Endothelial cell (in vitro differentiated cells): ENCODE measurements at places on chromosomes 11 and 22. TPM values are rescaled to one million over a fixed set of nuclear protein-coding genes. Genes with fewer than 3 reads are reported as not detected.

- peaks cover 4% of the 10 kb centered on the region for H3K36me3 ChIP-seq
- peaks cover 8% of the 10 kb centered on the region for H3K4me1 ChIP-seq
- H3K4me3 ChIP-seq, result no peak overlapping the region
- DNase-seq, result no peak
Observed at GRCh38 chr11:78110351-78110750, 29.1 kb downstream of the ALG8 start.

LRRN4CL gene
- 0.44 TPM for total RNA-seq

GRCh38 chr11:125429174-125429707 is 66.8 kb downstream of the FEZ1 start:
- H3K27ac ChIP-seq, result no peak overlapping the region
- H3K36me3 ChIP-seq, result peaks cover 31% of the 10 kb centered on the region
- peaks cover 28% of the 10 kb centered on the region for H3K4me1 ChIP-seq
- DNase-seq, result peak; percentile 74
- no peak overlapping the region for H3K4me3 ChIP-seq

GRCh38 chr11:64461081-64461480 is 102.1 kb downstream of the RPS6KA4 start:
- no peak overlapping the region for H3K4me3 ChIP-seq
- DNase-seq, result no peak
- H3K27me3 ChIP-seq, result peaks cover 6% of the 10 kb centered on the region
- H3K27ac ChIP-seq, result no peak overlapping the region
- no peaks in the 10 kb centered on the region for H3K4me1 ChIP-seq

GRCh38 chr11:44955015-44955738 is 4.5 kb upstream of the TP53I11 start:
- H3K27me3 ChIP-seq, result peaks cover 11% of the 10 kb centered on the region
- H3K4me1 ChIP-seq, result peaks cover 41% of the 10 kb centered on the region
- H3K27ac ChIP-seq, result peak overlapping the region; percentile 79
- H3K36me3 ChIP-seq, result no peaks in the 10 kb centered on the region
- DNase-seq, result peak; percentile 71
- peak overlapping the region; percentile 29 for H3K4me3 ChIP-seq

GRCh38 chr11:14045417-14045816 is 82.9 kb downstream of the SPON1 start:
- no peaks in the 10 kb centered on the region for H3K27me3 ChIP-seq
- no peaks in the 10 kb centered on the region for H3K4me1 ChIP-seq
- H3K4me3 ChIP-seq, result no peak overlapping the region
- peaks cover 24% of the 10 kb centered on the region for H3K36me3 ChIP-seq
- no peak overlapping the region for H3K27ac ChIP-seq
- DNase-seq, result no peak

GRCh38 chr22:20749453-20749852 is 24.5 kb upstream of the SERPIND1 start:
- peaks cover 4% of the 10 kb centered on the region for H3K27me3 ChIP-seq
- no peak for DNase-seq
- no peaks in the 10 kb centered on the region for H3K4me1 ChIP-seq

ARHGAP42 gene
- 19.1 TPM for total RNA-seq

DNA sequence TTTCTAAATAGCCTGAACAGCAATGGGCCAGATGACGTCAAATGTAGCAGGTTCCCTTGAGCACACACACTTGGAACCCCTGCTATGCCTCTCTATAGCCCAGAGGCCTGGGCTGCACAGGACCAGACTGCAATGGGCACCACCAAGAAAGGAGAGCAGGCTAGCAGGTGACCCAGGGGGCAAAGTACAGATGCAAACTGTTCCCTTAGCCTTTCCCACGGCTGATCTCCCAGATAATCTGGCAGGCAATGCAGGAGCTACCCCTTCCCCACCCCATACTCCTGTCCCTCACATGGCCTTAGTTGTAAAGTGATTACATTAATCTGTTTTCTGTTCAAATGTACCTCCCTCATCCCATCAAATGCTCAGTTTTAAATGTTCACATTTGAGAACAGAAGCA is 41.3 kb downstream of the SMCO4 start:
- H3K4me1 ChIP-seq, result peaks cover 11% of the 10 kb centered on the region
- no peak overlapping the region for H3K4me3 ChIP-seq
- no peaks in the 10 kb centered on the region for H3K27me3 ChIP-seq
- no peaks in the 10 kb centered on the region for H3K36me3 ChIP-seq
- H3K27ac ChIP-seq, result no peak overlapping the region

DNA sequence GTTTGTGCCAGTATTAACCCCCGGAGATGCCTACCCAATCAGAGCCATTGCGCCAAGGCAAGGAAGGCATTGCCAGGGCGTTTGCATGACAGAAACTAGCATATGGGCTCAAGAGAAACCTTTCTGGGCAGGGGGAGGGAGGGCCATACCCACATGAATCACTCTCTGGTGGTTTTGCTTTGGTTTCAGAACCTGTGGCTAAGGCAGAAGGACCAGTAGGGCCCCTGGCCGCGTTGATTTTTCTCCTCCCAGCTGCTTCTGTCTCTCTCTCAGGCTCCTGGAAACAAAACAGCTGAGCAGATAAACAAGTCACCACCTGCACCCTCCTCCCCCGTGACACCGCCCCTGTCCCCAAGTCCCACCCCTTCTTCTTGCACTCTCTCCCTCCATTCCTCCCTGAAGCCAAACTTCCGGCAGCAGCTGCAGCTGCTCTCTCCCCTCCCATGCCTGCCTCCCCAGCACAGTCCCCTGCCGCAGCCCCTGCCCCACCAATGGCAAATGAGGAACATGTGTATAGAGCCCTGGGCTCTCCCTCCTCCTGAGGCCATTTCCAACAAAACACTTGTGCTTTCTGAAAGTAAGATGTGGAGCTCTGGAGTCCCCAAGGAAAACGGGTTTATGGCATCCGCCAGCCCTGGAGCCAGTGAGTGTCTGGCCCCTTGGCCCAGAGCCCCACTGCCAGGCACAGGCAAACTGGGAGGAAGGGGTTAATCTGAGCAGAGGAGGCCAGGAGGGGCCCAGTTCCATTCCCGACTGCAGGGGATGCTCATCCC is 39.0 kb upstream of the ADA2 start:
- peaks cover 1% of the 10 kb centered on the region for H3K27me3 ChIP-seq
- H3K36me3 ChIP-seq, result no peaks in the 10 kb centered on the region
- H3K4me1 ChIP-seq, result peaks cover 26% of the 10 kb centered on the region
- no peak for DNase-seq

- no peak for DNase-seq
- H3K4me3 ChIP-seq, result no peak overlapping the region
- H3K27me3 ChIP-seq, result peaks cover 4% of the 10 kb centered on the region
Observed at GRCh38 chr22:38935023-38935422, 22.4 kb upstream of the APOBEC3A start.

- H3K27ac ChIP-seq, result no peak overlapping the region
- H3K4me3 ChIP-seq, result no peak overlapping the region
- H3K36me3 ChIP-seq, result no peaks in the 10 kb centered on the region
- no peaks in the 10 kb centered on the region for H3K27me3 ChIP-seq
- H3K4me1 ChIP-seq, result peaks cover 7% of the 10 kb centered on the region
- DNase-seq, result no peak
Observed at GRCh38 chr11:4044976-4045646, 49.5 kb upstream of the RRM1 start.

RIN1 gene
- total RNA-seq, result 4.8 TPM

DNA sequence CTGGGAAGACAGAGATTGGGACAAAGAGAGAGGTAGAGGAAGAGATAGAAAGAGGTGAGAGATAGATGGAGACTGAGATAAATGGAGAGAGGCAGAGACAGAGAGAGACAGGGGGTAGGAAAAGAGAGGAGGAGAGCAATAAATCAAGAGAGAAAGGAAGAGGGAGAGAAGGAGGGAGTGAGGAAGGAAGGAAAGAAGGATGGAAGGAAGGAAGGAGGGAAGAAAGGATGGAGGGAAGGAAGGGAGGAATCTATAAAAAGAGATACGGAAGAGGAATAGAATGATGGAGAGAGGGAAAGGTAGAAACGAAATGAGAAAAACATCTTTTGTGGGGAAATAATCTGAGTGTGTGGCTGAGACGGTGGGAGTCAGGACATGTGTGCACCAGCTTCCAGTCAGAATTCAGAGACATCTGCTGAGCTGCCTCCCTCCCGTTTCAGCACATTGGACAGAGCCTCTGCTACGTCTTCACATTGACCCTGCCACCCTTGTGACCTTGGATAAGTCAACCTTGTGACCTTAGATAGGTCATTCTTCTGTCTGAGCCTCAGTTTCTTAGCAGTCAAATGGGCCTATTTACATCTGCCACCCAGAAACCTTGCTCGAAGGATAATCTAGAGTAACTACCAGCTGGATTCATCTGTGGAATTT is 417.8 kb downstream of the MIAT start:
- H3K4me1 ChIP-seq, result peaks cover 2% of the 10 kb centered on the region
- H3K4me3 ChIP-seq, result no peak overlapping the region
- H3K27me3 ChIP-seq, result peaks cover 4% of the 10 kb centered on the region
- H3K36me3 ChIP-seq, result no peaks in the 10 kb centered on the region

GRCh38 chr22:44464000-44464399 is 34.0 kb downstream of the RTL6 start:
- peaks cover 4% of the 10 kb centered on the region for H3K4me1 ChIP-seq
- H3K27me3 ChIP-seq, result peaks cover 1% of the 10 kb centered on the region
- no peak for DNase-seq
- no peaks in the 10 kb centered on the region for H3K36me3 ChIP-seq
- H3K4me3 ChIP-seq, result no peak overlapping the region

- H3K36me3 ChIP-seq, result peaks cover 41% of the 10 kb centered on the region
- no peaks in the 10 kb centered on the region for H3K4me1 ChIP-seq
- peaks cover 1% of the 10 kb centered on the region for H3K27me3 ChIP-seq
- peak overlapping the region; percentile 57 for H3K27ac ChIP-seq
- no peak overlapping the region for H3K4me3 ChIP-seq
Observed at GRCh38 chr11:13384908-13385640, 77.9 kb downstream of the BTBD10 start.

DEFB131B gene
- total RNA-seq, result not detected

GRCh38 chr11:67437082-67437808 is at the start of gene PTPRCAP:
Gene PTPRCAP, minus strand, starts transcription at chr11:67437682. Its CDS starts 63 bp downstream, at chr11:67437619.
- DNase-seq, result no peak
- H3K27me3 ChIP-seq, result peaks cover 29% of the 10 kb centered on the region
- peak within 1 kb of the TSS; percentile 72 for H3K4me3 ChIP-seq
- peaks cover 15% of the 10 kb centered on the region for H3K36me3 ChIP-seq

DNA sequence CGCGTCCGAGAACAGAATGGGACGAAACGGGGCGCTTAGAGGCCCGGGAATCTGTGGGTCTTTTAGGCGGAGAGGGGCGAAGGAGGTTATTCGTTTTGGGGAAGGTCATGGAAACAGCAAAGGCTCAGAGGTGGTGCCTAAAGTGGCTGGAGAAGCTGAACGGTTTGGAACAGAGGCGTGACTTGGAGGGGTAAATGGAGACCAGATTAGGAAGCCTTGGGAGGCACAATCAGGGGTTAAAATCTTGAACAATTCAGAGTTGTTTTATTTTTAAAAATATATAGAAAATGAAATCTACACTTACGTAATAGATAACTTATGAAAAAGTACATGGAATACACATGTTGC is 247 bp upstream of the PLAAT5 start:
- no peak overlapping the region for H3K27ac ChIP-seq
- peak overlapping the region; percentile 90 for H3K4me3 ChIP-seq
- peaks cover 3% of the 10 kb centered on the region for H3K27me3 ChIP-seq

- H3K4me1 ChIP-seq, result peaks cover 3% of the 10 kb centered on the region
- no peak overlapping the region for H3K4me3 ChIP-seq
- no peaks in the 10 kb centered on the region for H3K36me3 ChIP-seq
- DNase-seq, result no peak
- H3K27ac ChIP-seq, result no peak overlapping the region
Observed at GRCh38 chr11:2574043-2574552, 125.7 kb downstream of the KCNQ1OT1 start.

DNA sequence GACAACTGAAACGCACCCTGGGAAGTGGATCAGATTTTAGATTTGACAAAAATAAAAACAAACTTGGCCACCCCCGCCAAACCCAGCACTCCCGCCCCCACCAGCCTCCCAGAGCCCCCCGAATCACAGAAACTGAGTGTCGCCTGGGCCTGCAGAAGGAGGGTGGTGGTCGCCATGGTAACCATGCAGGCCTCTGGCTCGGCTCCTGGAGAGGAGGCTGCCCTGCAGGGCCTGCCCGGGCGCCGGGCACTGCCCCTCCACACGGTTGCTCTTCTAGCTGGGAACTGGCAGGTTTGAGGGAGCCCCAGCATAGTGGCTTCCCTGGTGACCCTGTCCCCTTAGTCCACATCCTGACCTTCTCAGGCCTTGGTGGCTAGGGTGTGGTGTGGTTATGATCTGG is 19.3 kb downstream of the CACNA1I start:
- H3K4me1 ChIP-seq, result peaks cover 3% of the 10 kb centered on the region
- no peak overlapping the region for H3K4me3 ChIP-seq
- DNase-seq, result no peak
- peaks cover 5% of the 10 kb centered on the region for H3K27me3 ChIP-seq
- no peak overlapping the region for H3K27ac ChIP-seq

DNA sequence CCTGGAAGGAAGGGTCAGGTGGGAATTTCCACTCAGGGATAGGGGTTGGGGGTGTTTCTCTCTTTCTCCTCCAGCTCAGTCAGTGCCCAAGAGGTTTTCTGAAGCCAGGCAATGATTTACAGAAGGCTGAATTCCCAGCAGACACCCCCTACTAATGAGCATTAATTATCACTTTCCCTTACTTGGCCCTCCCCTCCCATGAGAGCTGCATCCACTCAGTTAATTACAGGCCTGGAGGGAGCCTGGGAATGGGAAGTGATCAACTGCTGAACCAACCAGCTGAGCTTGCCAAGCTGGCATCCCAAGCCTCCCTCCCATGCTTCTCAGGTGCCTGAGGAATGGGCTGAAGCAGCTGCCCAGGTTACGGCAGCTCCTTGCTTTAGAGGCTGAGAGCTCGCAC is 992 bp downstream of the LGALS12 start:
- H3K4me3 ChIP-seq, result no peak overlapping the region
- peaks cover 35% of the 10 kb centered on the region for H3K4me1 ChIP-seq
- no peak overlapping the region for H3K27ac ChIP-seq
- no peak for DNase-seq
